Immature natural killer cell (primary cell): ENCODE measurements at places on chromosomes 1 and 21.

DNA sequence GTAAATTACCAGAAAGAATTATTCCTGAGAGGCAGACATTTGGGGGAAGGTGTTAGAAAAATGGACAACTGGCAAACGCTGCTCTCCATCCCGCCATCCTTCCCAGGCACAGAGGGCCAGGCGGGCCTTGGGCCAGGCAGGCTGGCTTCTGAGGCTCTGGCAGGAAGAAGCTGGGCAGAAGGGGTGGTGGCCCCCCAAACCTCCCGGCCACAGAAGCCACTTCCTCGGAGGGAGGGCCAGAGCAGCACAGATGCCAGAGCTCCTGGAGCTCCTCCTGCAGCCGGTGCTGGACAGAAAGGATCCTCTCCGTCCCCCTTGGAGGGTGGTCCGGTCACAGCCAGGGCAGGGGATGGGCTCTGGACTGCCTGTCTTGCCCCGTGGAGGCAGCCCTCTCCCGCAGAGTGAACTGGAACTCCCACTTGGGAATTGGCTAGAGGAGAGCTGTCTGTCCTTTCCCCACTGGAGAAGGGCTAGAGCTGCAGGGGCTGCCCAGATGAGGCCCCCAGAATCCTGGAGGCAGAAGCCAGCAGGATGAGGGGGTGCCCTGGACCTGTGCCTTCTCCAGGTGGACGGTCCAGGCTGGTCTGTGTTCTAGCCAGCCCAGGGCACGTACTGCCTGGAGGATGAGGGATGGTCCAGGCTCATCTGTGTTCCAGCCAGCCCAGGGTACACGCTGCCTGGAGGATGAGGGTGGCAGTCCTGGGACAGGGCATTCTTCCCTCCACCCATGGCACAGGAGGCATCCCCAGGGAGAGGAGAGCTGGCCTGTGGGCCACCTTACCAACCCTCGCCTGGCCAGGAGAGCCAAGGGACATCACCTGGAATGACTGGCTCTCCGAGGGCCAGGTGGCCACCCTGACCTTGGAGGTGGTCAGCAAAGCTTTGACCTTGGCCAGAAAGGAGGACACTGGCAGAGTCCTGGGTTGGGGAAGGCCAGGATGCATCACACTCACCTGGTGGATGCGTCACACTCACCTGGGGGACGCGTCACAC lies 47.4 kb upstream of the ACTRT2 start:
- DNase-seq: peak; percentile 27

DNA sequence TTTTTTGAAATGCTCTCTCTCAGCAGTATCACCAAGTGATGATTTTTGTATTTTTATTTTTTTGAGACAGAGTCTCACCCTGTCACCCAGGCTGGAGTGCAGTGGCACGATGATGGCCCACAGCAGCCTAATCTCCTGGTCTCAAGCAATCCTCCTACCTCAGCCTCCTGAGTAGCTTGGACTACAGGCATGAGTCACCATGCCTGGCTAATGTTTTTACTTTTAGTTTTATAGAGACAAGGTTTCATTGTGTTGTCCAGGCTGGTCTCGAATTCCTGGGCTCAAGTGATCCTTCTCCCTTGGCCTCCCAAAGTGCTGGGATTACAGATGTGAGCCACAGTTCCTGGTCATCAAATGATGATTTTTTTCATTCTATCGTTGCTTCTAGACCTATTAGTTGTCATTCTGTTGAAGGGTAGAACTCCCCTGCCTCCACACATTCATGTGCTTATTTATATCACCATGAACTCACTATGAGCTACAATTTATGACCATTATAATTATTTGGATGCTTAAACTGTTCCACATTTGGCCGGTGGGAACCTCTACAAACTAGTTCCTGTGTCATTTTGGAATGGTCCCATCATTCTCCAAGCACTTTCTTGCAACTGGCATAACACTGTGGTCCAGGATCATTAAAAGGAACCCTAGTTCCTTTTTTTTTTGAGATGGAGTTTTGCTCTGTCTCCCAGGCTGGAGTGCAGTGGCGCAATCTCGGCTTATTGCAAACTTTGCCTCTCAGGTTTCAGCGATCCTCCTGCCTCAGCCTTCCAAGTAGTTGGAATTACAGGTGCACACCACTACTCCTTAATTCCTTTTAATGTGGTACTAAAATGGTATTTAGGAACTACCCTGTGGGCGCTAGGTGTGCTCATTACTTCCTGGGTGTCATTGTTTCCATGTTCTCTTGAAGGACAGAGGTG lies 20.2 kb upstream of the TOR3A start:
- no peak for DNase-seq

DNA sequence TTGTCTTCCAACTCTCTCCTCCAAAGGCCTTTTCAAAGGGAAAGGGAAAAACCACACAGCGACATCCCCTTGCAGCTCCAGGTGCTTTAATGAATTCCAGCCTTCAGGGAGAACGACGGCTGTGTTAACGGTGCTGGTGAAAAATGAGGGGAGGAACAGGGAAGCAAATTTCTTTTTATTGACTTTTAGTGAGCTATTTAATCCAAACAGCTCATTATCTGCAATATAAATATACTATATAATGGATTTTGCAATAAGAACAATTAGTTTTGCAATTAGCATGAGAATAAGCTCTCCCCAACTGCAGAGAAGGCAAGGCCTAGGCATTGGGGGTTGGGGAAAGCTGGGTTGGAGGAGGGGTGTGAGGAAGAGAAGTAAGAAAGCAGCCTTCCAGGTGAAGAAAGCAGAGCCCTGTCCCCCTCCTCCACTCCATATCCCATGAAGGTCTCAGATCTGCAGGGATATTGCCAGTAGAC lies 159.0 kb upstream of the ZC3H12A start:
- no peak for DNase-seq

DNA sequence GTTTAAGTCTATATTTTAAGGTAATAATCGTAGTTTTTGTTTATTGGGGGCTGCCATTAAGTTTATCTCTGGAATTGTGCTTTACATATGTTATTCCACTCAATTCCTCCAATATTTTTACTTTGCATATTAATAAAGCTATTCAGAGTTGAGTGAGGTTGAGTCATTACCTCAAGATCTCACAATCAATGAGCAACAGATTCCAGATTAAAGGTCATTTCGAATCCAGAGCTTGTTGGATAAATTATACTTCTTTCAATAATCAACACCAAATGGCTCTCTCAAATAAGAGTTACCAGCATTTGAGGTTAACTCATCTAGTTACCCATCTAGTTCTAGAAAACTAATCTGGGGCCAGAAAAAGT lies 16.7 kb downstream of the RGS4 start:
- DNase-seq: no peak

GRCh38 chr1:51442198-51442597 lies 76.9 kb downstream of the EPS15 start:
- peak; percentile 5 for DNase-seq
